ENCODE measurements at places on chromosomes 13 and 19.

DNA sequence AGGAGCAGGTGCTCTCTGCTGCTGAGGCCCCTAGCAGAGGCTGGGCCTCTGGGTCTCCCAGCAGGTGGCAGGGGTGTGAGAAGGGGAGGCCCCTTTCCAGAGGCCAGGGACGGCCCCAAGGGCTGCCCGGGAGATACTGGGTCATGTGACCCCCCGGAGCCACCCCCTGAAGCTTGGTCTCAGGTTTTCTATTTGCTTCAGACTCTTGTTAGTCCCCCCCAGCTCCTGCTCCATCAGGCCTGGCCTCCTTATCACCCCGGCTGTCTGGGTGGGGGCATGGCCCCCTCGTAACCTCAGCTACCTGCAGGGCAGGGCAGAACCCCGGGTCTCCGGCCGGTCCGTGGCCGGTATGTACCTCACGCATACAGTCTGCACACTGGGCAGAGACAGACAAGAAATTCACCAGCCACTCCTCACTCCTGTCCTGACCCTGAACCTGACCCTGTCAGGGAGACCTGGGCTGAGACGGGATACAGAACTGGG, 13.2 kb upstream of the TCF3 start:
- no peak for DNase-seq

DNA sequence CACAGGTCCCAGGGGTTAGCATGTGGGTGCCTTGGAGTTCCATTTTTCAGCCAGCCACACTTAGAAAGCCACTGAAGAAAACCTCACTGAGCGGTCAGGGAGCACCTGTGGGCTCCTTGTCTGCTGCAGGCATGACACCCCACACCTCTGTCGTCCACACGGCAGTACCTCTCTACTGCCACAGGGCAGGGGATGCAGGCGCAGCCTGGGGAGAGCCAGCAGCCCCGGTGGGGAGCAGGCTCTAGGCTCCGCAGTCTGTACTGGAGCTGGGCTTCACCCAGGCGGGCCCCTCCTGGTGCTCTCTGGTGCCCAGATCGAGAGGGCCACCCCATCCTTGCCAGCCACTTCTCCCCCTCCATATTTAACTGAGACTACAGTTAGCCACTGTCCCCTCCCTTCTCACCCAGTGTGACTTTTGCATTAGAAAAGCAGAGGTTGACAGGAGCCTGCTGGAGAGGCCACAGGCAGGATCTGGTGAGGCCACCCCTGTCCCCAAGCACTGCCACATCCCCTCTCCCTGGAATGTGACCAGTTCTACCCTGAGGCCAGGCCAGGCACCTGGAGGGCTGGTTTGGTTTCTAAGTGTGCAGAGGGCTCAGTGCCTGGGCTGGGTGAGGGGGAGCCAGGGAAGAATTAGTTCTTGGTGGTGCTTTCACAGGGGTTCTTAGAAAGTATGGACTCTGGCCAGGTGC, 104.4 kb downstream of the KDM4B start:
- no peak for DNase-seq

- DNase-seq = no peak
Observed at GRCh38 chr19:39307822-39308530, 11.8 kb downstream of the IFNL1 start.

DNA sequence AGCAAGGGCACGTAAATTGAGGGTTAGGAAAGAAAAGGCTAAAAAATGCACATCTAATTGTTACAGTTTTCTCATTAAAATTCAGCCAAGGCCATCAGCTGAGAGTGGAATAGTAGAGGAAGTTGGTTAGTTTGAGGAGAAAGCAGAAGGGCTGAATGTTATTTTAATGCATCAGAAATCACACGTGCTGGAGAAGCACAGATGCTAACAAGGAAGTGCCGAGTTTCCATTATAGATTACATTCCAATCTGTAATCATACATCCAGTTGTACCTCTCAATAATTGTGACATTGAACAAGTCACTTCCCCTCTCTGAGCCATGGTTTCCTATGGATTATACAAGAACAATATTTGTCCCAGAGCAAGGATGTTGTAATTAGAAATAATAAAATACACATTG, 25.1 kb downstream of the FPR3 start:
- DNase-seq = no peak

DNA sequence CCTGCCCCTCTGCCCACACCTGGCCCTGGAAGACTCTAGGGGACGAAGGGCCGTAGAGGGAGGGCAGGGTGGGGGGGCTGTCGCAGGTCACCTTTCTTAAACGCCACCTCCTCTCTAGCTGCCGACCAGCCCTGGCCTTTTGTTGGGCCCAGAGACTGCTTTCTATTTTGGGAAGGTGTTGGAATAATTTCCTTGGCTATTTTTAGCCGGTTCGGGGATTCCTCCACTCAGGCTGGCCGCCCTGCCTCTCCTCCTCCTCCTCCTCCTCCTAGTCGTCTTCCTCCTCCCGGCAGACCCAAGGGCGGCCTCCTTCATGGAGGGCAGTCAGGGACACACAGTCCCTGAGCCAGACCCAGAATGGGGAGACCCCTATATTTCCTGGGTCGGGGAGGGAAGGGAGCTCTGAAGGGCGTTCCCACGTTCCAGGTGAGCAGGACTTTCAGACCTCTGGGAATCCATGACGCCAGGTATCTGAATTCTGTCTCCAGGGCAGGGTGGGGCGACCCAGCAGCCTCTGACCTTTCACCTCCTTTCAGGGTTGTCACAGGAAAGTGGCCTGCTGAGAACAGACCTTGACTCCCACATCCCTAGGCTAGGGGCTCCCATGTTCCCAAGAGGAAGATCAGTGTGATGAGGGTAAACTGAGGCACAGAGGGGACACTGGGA, 19.9 kb downstream of the GADD45B start:
- DNase-seq = peak; percentile 61

- DNase-seq = peak; percentile 24
Observed at GRCh38 chr13:113489549-113490495, 689 bp downstream of the DCUN1D2 start.

- DNase-seq = no peak
Observed at GRCh38 chr13:40391788-40392187, 274.7 kb downstream of the FOXO1 start.

GRCh38 chr13:65679240-65679639, 1550.9 kb downstream of the PCDH9 start:
- DNase-seq = no peak

- no peak for DNase-seq
Observed at GRCh38 chr13:51534041-51534817, 50.0 kb upstream of the WDFY2 start.

DNA sequence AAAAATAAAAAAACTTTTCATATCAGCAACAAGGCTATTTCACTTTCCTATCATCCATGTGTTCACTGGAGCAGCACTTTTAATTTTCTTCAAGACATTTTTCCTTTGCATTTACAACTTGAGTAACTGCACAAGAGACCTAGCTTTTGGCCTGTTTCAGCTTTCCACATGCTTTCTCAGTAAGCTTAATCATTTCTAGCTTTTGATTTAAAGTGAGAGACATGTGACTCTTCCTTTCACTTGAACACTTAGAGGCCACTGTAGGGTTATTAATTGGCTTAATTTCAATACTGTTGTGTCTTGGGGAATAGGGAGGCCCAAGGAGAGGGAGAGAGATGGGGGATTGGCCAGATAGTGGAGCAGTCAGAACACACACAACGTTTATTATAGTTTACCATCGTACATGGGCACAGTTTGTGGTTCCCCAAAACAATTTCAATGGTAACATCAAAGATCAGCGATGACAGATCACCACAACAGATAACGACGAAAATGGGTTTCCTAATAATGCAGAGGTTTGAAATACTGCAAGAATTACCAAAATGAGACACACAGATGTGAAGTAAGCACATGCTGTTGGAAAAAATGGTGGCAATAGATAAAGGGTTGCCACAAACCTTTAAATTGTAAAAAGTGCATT, 117.6 kb downstream of the GGACT start:
- no peak for DNase-seq

DNA sequence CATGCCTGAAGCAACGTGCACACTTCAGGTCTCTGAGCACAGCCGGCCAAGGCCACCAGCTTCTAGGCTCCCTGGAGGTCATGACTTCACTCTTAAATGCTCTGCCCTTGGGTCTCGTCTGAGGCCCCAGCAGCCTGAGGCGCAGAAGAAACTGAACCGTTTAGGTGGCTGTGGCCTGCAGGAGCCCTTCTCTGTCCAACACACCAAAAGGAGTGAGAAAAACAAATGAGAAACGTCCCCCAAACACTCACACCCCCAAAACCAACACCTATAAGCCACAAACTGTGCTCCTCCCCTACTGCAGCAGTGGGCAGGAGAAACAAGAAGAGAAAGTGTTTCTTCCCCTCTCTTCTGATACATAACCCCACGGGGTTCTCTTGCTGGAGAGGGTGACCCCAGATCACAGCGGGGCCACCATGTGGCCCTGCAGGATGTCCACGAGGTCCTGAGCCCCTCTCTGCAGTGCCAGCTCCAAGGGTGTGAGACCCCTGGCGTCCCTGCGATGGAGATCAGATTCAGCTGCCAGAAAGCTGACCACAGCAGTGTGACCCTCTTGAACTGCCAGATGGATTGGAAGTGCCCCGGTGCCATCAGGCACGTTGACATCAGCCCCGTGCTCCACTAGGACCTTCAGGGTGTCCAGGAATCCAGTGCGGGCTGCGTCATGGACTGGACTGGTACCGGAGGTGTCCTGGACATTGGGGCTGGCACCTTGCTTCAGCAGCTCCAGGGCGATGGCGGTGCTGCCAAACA, 1.0 kb upstream of the KRI1 start:
- DNase-seq = peak; percentile 36

- no peak for DNase-seq
Observed at GRCh38 chr19:19067276-19068072, 3.7 kb downstream of the SLC25A42 start.

GRCh38 chr13:98098516-98098915, 44.4 kb upstream of the FARP1 start:
- no peak for DNase-seq

- DNase-seq = no peak
Observed at GRCh38 chr19:16522559-16523377, 19.5 kb downstream of the CHERP start.

DNA sequence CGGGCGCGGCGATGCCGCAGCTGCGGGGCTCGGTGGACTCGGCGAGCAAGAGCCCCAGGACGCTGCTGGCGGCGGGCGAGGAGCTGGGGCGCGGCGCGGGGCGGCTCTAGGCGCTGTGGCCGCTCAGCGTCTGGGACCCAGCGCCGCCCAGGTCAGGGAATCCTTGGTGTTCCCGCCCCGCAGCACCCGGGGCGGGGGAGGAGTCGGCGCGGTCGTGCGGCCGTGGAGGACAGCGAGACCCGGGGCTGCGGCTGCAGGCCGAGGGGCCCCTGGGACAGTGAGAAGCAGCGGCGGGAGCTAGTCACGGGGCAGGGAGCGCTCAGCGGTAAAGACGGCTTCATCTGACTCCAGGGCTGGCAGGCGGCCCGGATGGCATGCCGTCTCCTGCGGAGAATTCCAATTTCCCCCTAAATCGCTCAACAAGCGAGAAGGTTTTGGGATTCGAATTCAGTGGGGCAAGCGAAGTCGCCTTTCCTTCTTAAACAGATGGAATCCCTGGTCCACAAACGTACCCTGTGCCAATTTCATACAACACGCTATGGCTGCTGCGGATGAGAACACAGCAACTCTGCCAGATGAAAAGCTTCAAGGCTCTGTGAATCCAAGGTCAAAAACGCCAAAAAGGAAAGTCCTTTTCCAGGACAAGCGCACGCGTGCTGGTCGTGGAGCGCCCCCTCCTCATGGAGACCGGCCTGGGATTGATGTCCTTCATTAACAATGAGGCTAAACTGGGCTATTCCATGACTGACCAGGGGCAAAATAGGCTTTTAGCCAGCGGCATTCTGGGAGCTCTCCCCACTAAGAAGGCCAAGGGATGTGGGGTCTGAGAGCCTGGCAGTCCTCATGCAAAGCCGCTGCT, 4.2 kb upstream of the ZSCAN4 start:
- peak; percentile 64 for DNase-seq

GRCh38 chr13:53197424-53197823, 168.8 kb downstream of the OLFM4 start:
- DNase-seq = peak; percentile 24

DNA sequence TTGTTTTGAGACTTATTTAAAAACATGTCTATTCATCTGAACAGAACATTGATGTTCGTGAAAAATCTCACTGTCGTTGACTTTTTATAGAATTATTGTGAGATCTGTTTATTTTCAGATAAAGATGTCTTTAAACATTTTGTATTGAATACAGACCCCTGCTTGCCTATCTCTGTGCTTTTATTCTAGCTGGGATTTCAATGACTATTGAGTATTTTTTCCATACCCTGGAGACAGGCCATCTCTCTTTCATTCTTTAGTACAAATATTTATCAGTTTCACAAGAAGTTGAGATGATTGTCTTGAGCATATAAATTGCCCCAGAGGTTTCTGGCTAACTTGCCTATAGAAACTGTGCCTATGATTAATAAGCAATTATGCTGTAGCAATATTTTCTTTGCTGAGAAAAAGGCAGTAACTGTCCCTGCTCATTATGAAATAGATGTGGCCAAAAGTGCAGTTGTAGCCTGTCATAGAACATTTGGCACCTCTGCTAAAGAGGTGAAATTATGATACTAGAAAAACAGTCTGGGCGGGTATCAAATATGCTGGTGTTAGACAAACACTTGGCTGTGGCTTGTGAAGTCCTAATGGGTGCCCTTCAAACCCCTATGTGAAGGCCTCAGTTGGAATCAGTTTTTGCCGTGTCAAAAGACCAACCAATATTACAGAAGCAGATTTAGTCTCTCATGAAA, 360.6 kb downstream of the HS6ST3 start:
- DNase-seq = no peak

DNA sequence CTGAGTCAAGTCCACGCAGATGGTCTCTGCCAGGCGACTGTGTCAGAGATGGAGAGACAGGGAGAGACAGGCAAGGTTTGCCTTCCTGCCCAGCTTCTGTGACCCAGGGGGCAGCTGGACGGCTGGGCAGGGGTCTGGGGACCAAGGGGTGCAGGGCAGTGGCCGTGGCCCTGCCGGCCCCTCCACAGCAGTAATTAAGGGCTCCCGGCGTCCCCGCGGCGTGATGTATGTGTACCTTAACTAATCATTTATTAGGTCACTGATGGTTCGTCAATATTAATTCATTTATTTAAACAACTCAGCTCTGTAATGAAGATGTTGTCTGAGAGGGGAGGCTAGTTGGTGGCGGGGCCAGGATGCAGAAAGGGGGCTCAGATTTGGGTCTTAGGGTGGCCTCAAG, 28.6 kb upstream of the TCF3 start:
- DNase-seq = no peak

DNA sequence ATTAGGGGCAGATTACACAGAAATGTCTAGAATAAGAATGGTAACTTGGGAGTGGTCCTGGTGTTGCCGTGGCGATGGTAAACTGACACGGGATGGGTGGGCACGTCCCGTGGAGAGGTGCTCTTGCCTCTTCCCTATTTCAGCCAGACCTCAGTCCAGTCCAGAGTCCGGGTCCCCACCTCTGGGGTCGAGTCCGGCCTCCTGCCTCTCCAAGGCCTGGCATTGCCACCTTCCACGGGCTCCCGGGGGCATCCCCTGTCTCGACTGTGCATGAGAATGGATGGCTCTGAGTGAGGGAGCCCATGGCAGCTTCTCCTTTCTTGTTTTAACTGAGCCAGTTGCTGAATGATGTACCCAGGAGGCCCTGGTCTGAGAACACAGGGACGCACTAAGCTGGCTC, 142.3 kb downstream of the SOX1 start:
- no peak for DNase-seq

- no peak for DNase-seq
Observed at GRCh38 chr19:53849237-53849676, 18.4 kb upstream of the MYADM start.
